ENCODE measurements at places on chromosomes 1 and 21.

DNA sequence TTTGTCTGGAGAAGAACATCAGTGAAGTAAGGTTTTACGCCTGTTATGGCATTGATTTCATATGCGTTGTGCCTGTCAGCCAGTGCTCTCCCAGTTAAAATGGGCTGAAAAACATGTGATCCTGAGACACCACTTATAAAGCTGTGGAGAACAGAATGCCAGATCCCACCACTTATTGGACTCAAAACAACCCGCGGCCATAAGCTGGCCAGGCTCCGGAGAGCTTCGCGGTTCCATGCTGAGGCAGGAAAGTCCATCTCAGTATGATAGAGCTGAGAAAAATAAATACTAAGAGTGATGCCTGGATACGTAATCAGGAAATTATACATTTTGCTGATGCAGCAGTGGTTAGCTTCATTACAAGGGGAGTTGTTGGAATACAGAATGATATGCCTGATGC, 5.1 kb downstream of the APOBEC4 start:
- DNase-seq = no peak

GRCh38 chr1:160428655-160429054, 28.3 kb downstream of the VANGL2 start:
- no peak for DNase-seq

- no peak for DNase-seq
These were observed 35.6 kb downstream of the NUF2 start for GRCh38 chr1:163357378-163357777.

GRCh38 chr1:234528074-234528865, 49.3 kb upstream of the TARBP1 start:
- DNase-seq = no peak

DNA sequence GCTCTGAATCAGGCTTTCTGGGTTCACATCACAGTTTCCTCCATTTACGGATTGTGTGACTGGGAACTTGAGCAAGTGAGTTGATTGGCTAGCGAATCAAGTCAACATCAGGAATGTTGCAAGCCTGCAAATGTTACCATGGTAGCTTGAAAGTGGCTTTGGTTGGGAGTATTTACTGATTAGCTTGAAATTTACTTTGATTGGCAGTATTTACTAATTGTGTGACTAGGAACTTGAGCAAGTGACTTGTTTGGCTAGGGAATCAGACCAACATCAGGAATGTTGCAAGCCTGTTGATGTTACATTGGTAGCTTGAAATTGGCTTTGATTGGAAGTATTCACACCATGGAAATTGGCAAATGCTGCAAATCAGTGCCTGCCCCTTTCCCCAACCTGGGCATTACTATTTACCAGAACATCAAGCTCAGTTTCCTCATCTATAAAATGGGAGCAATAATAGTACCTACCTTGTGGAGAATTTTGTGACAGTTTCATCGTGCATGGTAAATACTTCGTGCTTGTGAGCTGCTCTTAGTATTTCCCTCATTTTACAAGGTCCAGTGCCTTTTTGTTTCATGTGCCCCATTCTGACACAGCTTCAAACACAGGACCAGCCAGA, 23.1 kb upstream of the B3GALNT2 start:
- DNase-seq = no peak

- DNase-seq = no peak
These were observed 65.6 kb downstream of the HTR6 start for GRCh38 chr1:19730232-19730631.

DNA sequence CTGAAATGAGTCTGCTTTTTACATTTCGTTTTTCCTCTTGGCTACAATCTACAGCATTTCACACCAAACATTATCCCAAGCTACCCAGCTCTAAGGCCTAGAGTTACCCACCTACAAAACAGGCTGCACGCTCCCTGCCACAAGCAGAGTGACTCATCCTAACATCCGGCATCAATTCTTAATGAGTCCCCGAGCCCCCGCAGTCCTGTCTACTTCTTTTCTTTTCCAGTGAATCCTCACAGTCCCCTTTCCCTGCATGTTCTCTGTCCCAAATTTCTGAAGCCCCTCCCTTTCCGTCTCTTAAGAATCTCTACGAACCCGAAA, 650 bp downstream of the PCNX2 start:
- DNase-seq = peak; percentile 25

- DNase-seq = no peak
These were observed 46.2 kb upstream of the SLC2A1 start for GRCh38 chr1:43004587-43005459.

DNA sequence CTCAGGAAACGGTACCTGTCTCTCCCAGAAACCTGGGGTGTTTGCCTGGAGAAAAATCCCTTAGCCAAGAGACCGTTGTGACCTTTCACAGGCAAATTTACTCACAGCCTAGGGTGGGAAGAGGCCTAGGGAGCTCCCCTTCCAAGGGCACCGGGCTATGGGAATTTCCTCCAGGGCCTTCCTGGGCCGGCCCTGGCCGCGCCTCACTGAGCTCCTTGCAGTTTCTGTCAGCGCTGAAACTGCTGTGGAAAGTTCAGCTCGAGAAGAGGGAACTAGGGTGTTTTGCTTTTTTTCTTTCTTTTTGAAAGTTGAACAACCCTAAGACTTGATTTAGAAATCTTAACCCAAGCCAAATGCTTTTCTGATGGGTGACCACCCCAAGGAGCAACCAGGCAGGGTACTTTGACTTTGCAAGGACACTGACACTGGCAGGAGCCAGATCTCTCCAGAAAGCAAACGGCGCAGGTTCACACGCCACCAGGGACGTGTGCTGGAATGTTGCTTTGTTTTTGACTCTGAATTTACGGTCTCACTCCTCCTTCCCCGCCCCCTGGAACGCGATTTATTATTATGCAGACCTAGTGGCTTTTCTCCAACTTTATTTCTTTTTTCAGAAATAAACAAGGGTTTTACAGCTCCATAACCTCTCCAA, 229.6 kb upstream of the JUN start:
- DNase-seq = no peak

DNA sequence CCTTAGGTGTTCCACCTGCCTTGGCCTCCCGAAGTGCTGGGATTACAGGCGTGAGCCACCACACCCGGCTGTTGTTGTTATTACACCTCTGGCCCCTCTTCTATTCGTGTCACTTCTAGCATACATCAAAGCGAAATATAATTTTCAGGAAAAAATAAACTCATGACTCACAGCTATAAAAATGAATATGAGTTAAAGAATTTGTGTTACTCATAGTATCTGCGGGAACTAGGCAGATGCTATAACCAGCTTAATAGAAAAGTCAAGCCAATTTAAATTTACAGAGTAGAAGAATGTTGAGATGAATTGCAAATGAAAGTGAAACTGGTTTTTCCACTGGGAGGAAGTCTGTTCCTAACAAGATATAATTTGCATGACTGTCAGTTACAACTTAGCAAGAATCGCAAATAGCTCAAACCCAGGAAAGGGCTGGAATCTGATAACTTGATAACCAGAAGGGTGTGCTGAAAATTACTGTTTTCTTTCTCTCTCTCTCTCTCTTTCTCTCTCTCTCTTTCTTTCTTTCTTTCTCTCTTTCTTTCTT, 11.2 kb downstream of the OR2W3 start:
- no peak for DNase-seq

DNA sequence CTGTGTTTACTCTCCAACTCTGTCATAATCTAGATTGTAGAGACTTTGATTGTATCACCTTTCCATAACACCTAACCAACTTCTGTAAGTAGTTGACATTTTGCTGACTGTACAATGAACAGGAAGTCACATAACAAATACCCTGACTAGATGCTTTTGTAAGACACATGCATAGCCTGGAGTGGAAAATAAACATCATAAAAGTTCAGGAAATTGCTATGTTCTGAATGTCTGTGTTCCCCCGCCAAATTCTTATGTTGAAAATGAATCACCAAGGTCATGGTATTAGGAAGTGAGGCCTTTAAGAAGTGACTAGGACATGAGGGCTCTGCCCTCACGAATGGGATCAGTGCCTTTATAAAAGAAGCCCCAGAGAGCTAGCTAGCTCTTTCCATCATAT, 40.4 kb upstream of the ZSWIM5 start:
- DNase-seq = no peak

GRCh38 chr1:62876535-62876934, 92.6 kb downstream of the ATG4C start:
- no peak for DNase-seq

GRCh38 chr1:155645648-155646047, 35.6 kb downstream of the MSTO1 start:
- DNase-seq = no peak

Data from activated T-helper 1 cell treated with Interleukin-2 at 50 U/mL for 16 hours (primary cell).